AML-193 (cell line): ENCODE measurements at places on chromosomes 2 and 18.

DNA sequence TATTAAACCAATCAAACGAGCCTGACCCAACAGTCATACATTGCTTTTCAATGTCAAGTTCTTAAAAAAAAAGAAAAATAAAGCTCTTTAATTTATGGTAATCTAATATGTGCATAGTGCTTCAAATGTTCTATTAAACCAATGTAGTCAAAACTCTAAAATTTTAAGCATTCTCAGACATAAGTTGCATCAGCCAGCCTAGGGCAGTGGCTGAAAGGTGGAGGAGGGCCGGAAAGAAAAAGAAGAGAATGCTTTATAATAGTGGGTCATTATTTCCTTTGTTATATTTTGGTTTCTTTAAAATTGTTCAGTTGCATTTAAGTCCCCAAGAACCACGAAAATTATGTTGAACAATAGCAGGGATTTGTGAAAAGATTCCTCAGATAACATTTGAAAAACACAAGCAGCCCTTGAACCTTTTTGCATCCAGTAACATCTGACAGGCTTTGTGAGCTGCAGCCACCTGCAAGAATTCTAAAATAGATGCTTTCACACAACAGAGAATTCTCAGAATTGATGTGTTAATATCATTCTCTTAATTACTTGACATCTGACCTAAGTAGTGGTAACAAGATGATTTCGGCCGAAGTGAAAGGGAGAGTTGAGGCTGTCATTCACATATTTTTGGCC lies 252.1 kb downstream of the CDCA7 start:
- no peak for DNase-seq

GRCh38 chr2:28403370-28403956 lies 10.8 kb downstream of the FOSL2 start:
- DNase-seq: no peak

- no peak for DNase-seq
Measured at GRCh38 chr2:190717764-190718651, 69.1 kb downstream of the NAB1 start.

DNA sequence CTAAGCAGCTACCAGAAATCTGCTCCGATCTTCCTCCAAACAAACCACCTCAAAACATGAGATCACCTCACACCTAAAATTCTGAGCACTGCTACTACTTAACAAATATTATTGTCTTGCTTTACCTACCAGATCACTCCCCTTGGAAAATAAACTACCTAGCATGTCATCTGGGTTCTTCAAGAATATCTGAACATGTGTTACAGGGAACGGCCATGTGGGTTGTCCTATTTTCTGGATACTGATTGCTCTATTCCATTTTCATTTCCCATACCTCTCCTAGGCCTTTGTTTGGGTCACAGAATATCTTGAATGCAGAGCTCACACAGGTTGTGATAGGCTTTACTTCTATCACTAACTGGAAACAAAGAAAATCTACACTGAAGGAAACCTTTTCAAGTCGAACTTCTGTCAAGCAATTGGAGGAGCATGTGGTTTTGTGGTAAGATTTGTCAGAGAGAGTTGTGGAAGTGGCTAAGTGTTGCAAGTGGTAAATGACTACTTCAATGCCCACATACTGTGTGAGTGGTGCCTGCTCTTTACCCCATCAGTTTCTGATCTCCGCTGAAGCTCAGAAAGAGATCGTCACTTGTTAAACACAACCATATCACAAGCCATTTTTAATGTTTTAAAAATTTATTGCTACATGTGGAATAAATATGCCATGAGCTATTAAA lies 739.1 kb upstream of the ZEB2 start:
- DNase-seq: peak; percentile 87

DNA sequence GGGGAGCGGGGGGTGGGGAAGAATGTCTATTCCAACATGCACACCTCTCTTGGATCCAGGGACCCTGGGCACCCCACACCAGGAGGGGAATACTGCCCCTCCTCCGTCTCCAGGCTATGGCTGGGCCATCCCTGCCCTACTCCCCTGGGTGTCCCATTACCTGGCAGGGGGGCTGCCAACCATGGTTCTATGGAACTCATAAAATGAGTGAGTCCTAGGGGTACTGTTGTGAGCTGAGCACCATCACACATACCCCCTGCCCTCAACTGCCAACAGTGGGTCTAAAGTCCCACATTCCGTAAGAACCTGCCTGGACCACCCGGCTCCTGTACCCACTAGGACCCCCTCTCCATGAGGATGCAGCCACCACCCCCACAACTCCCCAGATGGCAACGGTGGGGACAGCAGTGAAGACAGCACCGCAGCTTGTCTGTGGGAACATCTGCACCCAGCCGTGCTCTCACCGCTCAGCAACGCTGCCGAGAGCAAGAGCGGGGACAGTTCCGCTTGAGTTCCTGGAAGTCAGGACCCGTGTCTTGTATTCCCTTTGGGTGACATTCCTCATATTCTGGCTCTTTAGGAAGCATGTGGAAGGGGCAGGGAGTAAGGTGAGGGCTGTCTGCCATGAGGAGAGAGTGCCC lies 41.5 kb downstream of the BIN1 start:
- DNase-seq: no peak

DNA sequence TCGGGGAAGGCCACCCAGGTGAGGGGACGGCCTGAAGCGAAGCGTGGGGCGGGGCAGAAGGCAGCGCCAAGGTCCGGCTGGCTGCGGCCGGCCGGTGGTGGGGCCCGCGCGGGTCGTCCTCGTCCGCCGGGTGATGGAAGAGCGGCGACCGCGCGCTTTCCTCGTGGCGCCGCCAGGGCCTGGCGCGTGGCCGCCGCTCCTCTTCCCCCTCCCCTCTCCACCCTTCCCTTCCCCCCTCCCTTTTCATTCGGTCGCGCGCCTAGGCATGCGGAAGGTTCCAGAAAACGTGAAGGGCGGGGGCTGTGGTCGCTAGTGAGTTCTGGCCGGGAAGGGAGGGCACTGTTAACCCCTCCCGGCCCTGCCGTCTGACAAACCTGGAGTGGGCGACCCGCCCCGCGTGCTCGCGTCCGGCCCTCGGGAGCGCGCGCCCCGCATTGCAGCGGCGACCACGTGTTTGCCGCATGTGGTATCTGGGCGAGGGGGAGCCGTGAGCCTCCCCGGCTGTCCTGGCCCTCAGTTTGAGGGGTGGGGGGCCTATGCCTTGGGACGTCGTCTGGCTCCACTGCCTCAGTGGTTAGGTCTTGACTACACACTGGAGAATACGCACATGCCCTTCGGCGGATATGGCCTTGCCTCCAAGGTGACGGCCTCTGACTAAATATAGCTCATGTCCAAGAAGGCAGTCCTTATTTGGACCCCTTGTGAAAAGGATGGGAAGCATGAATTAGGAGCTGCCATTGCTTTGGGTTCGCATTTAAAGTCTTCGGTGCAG lies 579 bp downstream of the MAT2A start:
- peak; percentile 71 for DNase-seq

DNA sequence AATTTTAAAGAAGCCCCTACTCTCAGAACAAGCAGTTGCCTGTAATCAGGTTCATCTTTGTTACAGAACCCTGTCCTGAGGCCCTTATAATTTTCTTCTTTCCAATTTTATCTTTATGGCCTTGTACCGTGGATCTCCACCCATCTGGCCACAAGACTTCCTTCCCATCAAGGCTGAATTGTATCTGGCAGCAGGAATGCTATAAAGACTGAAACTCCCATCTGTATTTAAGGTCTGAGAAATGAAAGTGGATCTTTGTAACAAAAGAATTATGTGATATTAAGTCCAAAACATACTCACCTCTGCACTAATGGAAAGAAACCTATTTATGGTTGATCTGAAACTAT lies 91.8 kb downstream of the METTL8 start:
- DNase-seq: no peak

GRCh38 chr2:241676665-241677064 lies 9.9 kb downstream of the DTYMK start:
- DNase-seq: no peak

DNA sequence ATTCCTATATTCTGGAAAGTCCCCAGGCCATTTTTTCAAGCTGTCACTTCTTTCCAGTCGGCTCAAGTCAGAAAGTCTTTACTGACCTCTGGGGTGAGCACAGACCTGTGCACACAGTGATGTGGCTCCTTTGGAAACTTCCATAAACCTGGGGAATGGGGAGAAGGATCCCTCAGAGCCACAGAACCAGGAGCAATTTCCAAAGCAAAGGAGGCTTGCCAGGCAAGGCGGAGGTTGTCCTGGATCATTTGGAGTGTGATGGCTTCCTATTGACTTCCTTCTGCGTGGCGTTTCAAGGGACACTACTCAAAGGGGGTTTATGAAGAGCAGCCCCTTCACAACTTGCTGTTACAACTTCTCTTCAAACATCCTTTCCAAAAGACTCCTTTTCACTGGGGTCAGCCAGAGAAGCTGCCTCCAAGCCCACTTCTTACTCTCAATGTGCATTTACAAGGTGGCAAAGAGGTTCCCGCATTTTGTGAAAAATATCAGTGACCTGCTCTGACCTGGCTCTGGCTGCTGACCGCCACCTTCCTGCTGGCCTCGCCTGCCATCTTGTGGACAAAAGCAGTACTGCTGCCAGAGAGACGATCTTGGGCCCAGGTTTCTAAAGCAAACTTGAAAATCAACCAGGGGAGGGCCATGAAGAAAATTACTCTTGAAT lies 18.2 kb upstream of the TMEM247 start:
- DNase-seq: peak; percentile 66

DNA sequence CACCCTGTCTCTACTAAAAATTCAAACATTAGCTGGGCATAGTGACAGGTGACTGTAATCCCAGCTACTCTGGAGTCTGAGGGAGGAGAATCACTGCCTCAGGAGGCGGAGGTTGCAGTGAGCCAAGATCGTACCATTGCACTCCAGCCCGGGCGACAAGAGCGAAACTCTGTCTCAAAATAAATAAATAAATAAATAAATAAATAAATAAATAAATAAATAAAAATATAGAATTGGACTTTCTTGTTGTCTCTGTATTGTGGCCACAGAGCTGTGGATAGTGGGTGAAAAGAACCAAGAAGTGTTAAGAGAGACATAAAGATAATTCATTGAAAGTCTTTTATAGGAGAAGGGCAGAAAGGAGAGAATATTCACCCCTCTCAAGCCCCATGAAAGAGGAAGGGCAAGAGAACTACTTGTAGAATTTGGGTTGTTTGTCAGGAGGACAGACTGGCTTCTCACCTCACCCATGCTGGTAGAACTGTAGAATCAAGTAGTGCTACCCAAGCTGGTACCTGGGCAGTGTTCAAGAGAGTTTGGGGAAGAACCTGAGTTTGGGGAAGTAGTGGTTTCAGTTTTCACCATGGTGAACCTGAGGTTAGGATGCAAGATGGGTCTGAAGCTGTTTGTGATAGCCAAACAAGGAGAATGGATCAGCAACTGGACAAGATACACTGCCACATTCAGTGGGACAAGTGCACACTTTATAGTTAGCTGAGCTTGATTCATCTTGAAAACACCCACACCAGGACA lies 256.5 kb downstream of the CD226 start:
- DNase-seq: no peak

DNA sequence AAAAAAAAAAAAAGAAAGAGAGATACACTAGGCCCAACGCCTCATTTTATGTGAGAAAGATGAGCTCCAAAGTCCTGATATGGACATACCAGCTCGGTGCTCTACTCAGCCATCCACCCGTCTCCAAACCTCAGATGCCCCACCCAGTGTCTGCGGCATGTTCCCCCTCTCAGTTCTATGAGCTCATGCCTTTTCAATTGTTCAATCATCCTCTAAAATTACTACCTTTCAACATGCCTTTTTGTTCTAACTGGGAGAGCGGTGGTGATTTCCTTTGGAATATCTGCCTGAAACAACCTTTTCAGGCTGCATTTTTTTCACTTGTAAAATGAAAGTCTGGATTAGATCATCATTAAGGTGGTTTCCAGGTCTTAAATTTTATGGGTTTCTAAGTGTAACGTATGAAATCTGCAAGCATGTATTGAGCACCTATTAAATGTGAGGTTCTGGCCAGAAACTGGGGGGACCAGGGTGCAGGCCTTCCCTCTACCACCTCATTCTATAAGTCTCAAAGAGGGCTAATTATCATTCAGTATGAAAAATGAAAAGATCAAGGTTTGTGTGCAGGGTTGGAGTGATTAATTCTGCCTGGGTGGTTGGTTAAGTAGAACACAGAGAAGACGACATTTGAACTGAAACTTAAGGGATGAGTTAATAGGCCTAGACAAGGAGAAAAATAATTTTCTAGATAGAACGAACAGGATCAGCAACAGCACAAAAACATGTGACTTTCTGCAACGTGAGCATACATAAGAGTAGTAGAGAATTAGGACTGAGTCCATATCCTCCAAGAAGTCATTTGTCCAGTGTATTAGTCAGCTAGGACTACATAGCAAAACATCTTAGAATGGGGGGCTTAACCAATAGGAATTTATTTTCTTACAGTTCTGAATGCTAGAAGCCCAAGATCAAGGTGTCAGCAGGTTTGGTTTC lies 87.4 kb upstream of the GLS start:
- no peak for DNase-seq

- no peak for DNase-seq
Measured at GRCh38 chr2:58106896-58107295, 60.3 kb downstream of the VRK2 start.

DNA sequence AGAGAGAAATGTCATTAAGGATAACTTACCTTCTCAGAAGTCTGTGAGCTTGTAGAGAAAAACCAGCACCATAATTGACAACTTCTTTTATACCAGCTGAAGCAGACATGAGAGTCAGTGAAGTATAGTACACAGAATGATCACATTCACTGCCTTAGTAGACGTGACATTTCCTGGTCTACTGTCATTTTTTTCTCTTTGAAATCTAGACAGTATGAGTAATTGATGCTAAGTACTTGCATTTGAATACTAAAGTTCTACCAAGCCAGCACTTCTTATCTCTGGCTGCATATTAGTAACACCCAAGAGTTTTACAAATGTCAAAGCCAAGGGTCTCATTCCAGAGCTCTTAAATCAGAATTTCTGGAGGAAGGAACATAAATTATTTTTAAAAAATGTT lies 25.4 kb upstream of the ACADL start:
- DNase-seq: no peak

- no peak for DNase-seq
Measured at GRCh38 chr2:100840519-100840918, 20.6 kb downstream of the NPAS2 start.

DNA sequence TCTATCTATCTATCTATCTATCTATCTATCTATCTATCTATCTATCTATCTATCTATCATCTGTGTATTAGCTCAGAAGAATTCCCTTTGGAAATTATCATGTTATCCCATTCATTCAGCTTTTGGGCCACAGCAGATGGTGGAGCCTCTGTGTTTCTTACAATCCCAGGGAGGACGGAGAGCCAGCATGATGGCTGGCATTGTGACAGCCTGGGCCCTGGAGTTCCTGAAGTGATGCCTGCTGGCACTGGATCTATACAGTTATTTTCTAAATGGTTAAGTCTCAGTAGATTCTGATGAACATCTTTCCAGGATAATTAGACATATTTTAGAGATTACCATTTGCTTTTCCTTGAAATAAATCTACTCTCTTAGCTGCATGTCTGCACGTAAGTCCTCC lies 385.4 kb upstream of the NXPH2 start:
- no peak for DNase-seq

- DNase-seq: no peak
Measured at GRCh38 chr2:30026091-30027055, 105.0 kb upstream of the ALK start.
